Regular cardiac myocyte (primary cell): ENCODE measurements at places on chromosomes 4 and X. TPM values are rescaled to one million over a fixed set of nuclear protein-coding genes. Genes with fewer than 3 reads are reported as not detected.

The STS gene
- total RNA-seq = 2.7 and 7.0 TPM in 2 replicates

The SORBS2 gene
- total RNA-seq = 4.0 and 22.6 TPM in 2 replicates

The OCRL gene
- total RNA-seq = 20.9 and 21.7 TPM in 2 replicates

The ATP1B4 gene
- total RNA-seq = not detected in 2 replicates

The RPA4 gene
- 0.56 and 0.96 TPM in 2 replicates for total RNA-seq

The COX7B2 gene
- total RNA-seq = not detected in 2 replicates

The SUPT20HL1 gene
- under 0.01 TPM in 1 of 2 replicates, not detected in the other for total RNA-seq

The PAGE1 gene
- total RNA-seq = not detected in 2 replicates

The CHIC2 gene
- total RNA-seq = 96.4 and 101 TPM in 2 replicates

The ADH1C gene
- under 0.01 TPM in 1 of 2 replicates, not detected in the other for total RNA-seq

The CYTL1 gene
- 0.19 TPM in 1 of 2 replicates, not detected in the other for total RNA-seq
